ENCODE measurements at places on chromosomes 11 and 22.

DNA sequence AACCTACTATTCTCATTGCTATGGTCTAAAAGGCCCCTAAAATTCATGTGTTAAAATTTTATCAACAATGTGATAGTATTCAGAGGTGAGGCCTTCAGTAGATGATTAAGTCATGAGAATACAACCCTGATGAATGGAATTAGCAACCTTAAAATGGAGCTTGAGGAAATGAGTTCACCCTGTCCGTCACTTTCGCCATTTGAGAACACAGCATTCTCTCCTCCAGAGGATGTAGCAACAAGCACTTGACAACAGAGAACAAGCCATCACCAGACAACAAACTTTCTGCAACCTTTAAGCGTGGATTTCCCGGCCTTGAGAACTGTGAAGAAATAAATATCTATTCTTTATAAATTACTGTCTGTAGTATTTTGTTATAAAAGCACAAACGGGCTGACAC, 197.0 kb downstream of the SBF2 start:
- DNase-seq: no peak

- peak; percentile 42 for DNase-seq
Observed at GRCh38 chr22:17639247-17639741, 737 bp downstream of the BCL2L13 start.

- DNase-seq: no peak
Observed at GRCh38 chr22:42799461-42800405, 57.3 kb downstream of the ARFGAP3 start.

DNA sequence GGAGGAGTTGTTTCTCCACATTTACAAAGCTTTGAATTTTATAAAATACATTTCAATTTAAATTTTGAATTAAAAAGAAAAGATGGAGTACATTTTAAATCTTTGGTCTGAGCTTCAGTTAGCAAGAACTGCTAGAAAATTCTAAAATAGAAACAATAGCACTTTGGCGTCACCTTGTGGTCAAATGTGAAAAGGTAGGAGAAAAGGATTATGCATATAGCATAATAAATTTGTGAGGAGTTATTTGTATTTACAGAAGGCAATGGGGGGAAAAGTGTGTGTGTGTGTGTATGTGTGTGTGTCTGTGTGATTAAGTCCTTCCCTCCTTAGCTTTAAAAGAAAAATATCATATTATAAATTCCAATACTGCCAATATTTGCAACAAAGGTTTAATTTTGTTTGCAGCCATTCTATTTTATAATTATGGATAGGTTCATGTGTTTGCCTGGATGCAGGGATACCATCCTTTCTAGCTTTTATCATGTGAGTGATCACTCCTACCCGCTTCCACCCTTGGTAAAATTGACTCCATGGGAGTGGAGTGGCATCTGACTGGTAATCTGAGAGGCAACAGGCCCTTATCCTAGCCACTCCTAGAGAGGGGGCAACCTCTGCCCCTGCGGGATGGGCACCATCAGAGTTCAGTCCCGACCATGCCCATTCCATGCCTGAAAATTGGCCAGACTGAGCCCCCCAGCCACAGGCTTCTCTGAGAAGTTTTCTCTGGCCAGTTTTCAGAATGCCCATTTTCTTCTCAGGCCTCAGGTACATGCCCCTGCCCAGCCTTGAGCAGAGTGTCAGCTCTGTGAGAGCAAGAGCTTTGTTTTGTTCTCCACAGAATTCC, 13.6 kb upstream of the LGR4 start:
- peak; percentile 47 for DNase-seq

GRCh38 chr22:27892811-27893210, 26.2 kb downstream of the PITPNB start:
- no peak for DNase-seq

GRCh38 chr11:316891-317301, 3.1 kb downstream of the IFITM1 start:
- no peak for DNase-seq

DNA sequence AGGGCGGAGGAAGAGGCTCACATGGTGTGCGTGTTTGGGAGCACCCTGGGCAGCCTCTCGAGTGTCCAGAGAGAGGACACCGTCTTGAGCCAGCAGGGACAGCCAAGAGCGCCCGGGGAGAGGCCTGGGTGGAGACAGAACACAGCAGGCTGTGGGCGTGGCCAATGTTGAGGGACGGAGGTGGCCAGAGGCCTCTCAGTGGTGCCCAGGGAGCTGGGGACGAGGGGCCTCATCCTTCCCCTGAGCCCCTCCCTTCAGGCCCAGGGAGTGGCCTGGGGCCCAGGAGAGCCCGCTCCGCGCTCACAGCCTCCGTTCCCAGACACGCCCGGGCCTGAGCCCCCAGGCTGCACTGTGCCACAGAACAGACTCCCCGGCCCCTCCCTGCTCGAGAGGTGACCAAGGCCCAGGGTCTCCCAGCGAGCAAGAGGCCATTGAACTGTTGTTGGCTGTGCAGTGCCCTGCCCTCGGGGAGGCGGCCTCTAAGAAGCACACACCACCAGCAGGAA, 48.4 kb downstream of the CDKN1C start:
- DNase-seq: peak; percentile 18

GRCh38 chr11:43832536-43832935, 48.1 kb upstream of the ALKBH3 start:
- no peak for DNase-seq

- peak; percentile 54 for DNase-seq
Observed at GRCh38 chr11:78808923-78809322, 234.3 kb upstream of the NARS2 start.

DNA sequence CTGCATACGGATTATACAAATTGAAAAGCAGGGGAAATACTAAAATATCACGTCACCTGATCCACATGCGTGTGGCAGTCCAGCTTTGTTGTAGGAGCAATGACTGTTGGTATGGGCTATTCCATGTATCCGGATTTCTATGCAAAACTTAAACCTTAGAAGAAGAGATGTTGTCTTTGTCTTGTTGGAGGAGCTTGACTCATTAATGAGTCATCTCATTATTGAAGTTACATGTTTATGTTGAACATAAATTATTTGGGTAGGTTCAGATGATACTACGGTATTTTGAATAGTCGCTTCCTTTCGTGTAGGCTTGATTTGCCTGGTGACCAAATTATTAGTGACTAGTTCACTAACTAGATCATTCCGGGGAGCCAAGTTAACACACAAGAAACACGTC, 806 bp upstream of the SAAL1 start:
- peak; percentile 9 for DNase-seq

GRCh38 chr11:17734418-17734911, at the start of gene KCNC1:
Gene KCNC1, plus strand, starts transcription at chr11:17734781. Its CDS starts 1,222 bp downstream, at chr11:17736003.
- peak; percentile 53 for DNase-seq

GRCh38 chr11:101323997-101324396, 194.4 kb upstream of the PGR start:
- DNase-seq: no peak

DNA sequence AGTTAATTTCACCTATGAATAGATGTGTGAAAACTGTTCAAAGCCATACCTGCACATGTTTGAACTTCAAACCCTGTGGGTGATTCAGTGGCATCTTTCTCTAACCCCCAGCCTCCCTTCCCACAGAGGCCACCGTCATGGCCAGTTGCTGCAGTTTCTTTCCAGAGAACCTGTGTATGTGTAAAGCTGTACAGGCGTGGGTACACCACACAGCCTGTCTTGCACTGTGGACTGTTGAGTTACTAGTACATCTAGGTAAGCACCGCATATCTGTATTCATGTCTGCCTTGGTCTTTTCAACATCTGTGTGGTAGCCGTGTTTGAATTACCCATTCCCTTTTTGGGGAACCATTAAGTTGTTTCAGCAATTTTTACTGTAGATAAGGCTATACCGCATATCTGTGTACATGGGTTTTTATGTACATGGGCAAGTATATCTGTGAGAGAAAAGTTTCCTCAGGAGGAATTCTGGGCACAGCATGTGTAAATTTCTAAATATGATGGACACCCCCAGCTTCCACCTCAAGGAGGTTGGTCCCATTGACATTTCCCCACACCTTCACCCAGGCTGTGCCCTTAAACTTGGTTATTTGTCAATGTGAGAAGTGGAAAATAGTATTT, 13.9 kb downstream of the NEAT1 start:
- DNase-seq: no peak

- peak; percentile 33 for DNase-seq
Observed at GRCh38 chr11:73359930-73360742, 16.1 kb upstream of the RELT start.

- no peak for DNase-seq
Observed at GRCh38 chr11:122847466-122847865, 9.2 kb downstream of the CRTAM start.

DNA sequence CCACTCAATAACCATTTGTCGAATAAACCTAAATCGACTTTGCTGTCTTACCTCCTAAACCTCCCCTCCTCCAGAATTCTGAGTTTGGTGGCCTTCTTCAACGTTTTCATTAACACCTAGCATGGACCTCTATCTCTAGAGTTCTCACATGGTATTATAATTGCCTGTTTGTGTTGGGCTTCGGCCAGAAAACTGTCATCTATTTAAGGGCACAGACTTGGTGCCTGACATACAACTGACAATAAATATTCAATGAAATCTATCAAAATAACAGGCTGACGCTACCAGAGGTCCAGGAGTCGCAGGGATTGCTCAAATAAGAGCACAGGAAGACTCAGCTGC, 687 bp downstream of the ALKBH8 start:
- DNase-seq: no peak

- DNase-seq: peak; percentile 76
Observed at GRCh38 chr11:134639586-134640330, 227.7 kb upstream of the B3GAT1 start.

DNA sequence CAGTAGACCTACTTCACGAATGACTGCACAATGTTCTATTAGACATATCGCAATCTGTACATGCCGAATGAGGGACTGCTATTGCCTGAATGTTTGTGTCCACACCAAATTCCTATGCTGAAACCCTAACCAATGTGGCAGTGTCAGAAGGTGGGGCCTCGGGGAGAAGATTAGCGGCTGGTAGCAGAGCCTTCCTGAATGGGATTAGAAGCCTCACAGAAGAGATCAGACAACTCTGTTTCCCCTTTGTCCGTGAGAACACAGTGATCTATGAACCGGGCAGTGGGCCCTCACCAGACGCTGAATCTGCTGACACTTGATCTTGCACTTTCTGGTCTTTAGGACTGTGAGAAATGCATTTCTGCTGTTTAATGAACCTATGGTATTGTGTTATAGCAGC, 33.1 kb downstream of the LRFN4 start:
- no peak for DNase-seq

DNA sequence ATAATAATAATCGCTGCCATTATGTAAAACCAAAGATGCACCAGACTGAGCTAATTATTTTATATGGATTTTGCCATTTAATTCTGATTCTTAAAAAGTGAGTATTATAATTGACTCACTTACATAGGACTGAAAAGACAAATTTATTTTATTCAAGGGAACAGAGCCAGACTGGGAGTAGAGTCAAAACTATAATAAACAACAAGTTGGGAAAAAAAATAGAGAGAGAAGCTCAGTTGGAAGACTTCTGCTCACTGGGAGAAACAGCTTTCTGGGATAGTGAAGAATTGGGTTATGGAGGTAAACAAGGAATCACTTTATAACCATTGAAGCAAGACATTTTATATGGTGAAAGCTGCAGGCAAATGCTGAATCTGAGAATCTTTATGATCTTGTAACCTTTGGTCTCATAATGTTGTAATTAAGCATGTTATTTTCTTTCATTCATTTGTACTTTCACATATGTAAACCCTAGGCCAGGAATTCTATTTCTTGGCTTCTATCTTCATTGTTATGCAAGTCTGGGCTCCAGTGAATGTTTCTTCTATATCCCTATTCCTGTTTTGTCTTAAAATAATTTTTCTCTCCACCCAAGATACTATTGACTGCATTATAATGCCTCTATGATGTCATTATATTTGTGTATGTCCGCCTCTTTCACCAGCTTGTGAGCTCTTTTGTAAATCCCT, 725.3 kb upstream of the CCDC179 start:
- no peak for DNase-seq

DNA sequence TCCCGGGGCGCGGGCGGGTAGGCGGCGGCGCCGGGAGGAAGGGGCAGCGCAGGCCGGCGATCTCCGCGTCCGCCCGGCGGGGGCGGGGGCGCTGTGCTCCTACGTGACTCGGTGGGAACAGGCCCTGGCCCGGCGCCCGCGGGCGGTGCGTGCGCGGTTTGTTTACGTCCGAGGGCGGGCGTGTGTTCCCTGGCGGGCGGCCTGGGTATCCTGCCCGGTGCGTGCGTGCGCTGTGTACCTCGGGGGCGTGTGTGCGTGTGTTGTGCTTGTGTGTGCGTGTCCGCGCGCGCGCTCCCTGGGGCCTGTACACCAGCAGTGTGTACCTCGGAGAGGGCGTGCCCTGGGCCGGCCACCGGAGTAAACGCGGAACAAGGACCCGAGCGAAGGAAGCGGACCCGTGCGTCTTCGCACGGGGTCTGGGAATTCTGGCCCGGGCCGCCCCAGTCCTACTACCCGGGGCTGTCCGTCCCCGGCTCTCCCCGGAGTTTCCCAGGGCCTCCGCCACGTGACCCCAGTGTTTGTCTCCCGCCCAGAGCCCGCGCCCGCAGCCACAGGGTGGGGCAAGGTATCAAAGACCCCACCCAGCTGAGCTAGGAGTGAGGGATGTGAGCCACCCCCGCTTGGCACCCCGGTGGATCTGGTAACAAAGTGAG, 769 bp downstream of the MAFF start:
- peak; percentile 84 for DNase-seq

DNA sequence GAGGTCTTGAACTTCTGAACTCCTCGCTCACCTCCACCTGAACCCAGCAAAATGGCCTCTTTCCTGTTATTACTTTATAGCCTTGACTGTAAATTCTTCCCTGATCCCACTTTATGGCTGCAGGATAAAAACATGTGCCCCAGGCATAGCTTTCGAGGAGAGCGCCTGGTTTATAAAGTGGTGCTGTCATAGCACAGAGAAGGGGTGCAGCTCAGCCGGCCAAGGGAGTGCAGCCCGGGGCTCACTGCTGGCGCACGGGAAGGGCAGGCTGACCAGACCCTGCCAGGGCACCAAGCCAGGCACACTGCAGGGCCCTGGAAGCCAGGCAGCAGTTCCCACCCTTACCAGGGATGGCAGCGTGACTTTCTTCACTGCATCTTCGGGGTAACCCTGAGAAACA, 50.9 kb downstream of the ISX start:
- no peak for DNase-seq

GRCh38 chr22:17917490-17917983, 106.8 kb downstream of the MICAL3 start:
- peak; percentile 42 for DNase-seq

GRCh38 chr11:68116126-68116525, 5.1 kb downstream of the CHKA start:
- no peak for DNase-seq

- DNase-seq: peak; percentile 67
Observed at GRCh38 chr11:66429983-66430602, 8.6 kb downstream of the MRPL11 start.

All from Daoy (cell line).